ENCODE measurements at places on chromosomes 16 and 17. TPM values are rescaled to one million over a fixed set of nuclear protein-coding genes. Genes with fewer than 3 reads are reported as not detected.

Gene DCUN1D3
- 43.9 TPM for total RNA-seq

Gene ELMO3
- total RNA-seq: 0.62 TPM

Gene OR1A1
- total RNA-seq: not detected

Gene GCGR
- not detected for total RNA-seq

Gene FAAP100
- 17.8 TPM for total RNA-seq

Gene PRSS22
- total RNA-seq: 0.12 TPM

Gene NKD1
- under 0.01 TPM for total RNA-seq

Gene AXIN2
- total RNA-seq: 1.2 TPM

Gene QPRT
- total RNA-seq: 101 TPM

Gene YBX2
- total RNA-seq: under 0.01 TPM

Gene CCL1
- not detected for total RNA-seq

Gene ORMDL3
- total RNA-seq: 33.1 TPM

Gene TERB1
- 0.11 TPM for total RNA-seq

Gene MYH8
- not detected for total RNA-seq

Gene CHST6
- total RNA-seq: 0.22 TPM

Gene SMIM22
- not detected for total RNA-seq

Gene KRTAP4-5
- total RNA-seq: not detected

Gene C16orf96
- not detected for total RNA-seq

Gene IRX3
- 0.12 TPM for total RNA-seq

Gene ENPP7
- total RNA-seq: not detected

Gene UBE2Z
- total RNA-seq: 64.6 TPM

Gene STX1B
- 2.5 TPM for total RNA-seq
